IMR-90 (cell line): ENCODE measurements at places on chromosomes 16 and 17. TPM values are rescaled to one million over a fixed set of nuclear protein-coding genes. Genes with fewer than 3 reads are reported as not detected.

DNA sequence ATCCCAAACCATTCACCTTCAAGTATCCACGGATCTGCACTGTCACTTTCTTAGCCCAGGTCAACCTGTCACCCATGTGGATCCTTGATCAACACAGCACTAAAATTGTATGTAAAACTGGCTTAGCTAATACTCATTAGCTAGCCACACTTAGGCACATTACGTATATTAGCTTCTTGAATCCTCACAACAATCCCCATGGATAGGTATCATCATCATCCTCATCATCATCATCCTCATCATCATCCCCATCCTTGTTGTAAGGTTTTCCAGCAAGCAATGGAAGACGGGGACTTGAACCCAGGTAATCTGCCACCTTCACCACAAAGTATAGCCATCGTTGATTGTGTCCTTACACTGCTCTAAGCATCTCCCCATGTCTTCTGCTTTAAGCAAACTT lies 184.3 kb downstream of the XYLT1 start:
- H3K27me3 ChIP-seq = no peaks in the 10 kb centered on the region
- H3K4me1 ChIP-seq = no peaks in the 10 kb centered on the region
- H3K4me3 ChIP-seq = no peak overlapping the region
- no peak for DNase-seq

- H3K36me3 ChIP-seq = no peaks in the 10 kb centered on the region
- H3K27me3 ChIP-seq = no peaks in the 10 kb centered on the region
- H3K27ac ChIP-seq = no peak overlapping the region
- no peak overlapping the region for H3K4me3 ChIP-seq
- DNase-seq = no peak
Observed at GRCh38 chr16:23020084-23020483, 129.2 kb downstream of the USP31 start.

GRCh38 chr16:80148826-80149225 lies 392.0 kb upstream of the DYNLRB2 start:
- no peak for DNase-seq
- H3K36me3 ChIP-seq = no peaks in the 10 kb centered on the region
- H3K27ac ChIP-seq = no peak overlapping the region
- peaks cover 4% of the 10 kb centered on the region; the same call in 1 of the 2 replicates for H3K4me1 ChIP-seq
- H3K27me3 ChIP-seq = no peaks in the 10 kb centered on the region

GRCh38 chr17:79702034-79702433 lies 28.7 kb upstream of the ENPP7 start:
- no peaks in the 10 kb centered on the region for H3K36me3 ChIP-seq
- H3K27me3 ChIP-seq = peaks cover 9% of the 10 kb centered on the region; the same call in 1 of the 2 replicates
- DNase-seq = no peak
- H3K4me1 ChIP-seq = no peaks in the 10 kb centered on the region
- no peak overlapping the region for H3K4me3 ChIP-seq

DNA sequence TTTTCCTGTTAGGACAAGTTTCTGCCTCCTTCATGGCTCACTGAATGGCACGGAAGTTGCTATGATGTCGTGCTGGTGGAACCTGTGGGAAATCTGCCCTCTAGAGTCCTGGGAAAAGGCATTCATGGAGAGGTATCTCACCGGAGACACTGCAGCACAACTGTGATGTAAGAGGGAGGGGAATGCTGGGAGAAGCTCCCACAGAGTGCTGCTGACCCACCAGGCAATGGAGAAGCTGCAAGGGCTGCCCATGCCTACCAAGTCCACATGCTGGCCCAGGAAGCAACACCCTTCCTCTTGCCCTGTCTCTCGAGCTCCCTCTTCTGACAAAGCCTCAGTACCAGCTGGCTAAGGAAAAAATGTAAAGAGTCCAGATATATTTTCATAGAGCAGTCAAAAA lies 45.2 kb upstream of the SLC5A11 start:
- no peak overlapping the region for H3K4me3 ChIP-seq
- H3K36me3 ChIP-seq = peaks cover 63% of the 10 kb centered on the region
- H3K27me3 ChIP-seq = no peaks in the 10 kb centered on the region
- DNase-seq = peak; percentile 65
- peaks cover 4% of the 10 kb centered on the region; the same call in 1 of the 2 replicates for H3K4me1 ChIP-seq

DNA sequence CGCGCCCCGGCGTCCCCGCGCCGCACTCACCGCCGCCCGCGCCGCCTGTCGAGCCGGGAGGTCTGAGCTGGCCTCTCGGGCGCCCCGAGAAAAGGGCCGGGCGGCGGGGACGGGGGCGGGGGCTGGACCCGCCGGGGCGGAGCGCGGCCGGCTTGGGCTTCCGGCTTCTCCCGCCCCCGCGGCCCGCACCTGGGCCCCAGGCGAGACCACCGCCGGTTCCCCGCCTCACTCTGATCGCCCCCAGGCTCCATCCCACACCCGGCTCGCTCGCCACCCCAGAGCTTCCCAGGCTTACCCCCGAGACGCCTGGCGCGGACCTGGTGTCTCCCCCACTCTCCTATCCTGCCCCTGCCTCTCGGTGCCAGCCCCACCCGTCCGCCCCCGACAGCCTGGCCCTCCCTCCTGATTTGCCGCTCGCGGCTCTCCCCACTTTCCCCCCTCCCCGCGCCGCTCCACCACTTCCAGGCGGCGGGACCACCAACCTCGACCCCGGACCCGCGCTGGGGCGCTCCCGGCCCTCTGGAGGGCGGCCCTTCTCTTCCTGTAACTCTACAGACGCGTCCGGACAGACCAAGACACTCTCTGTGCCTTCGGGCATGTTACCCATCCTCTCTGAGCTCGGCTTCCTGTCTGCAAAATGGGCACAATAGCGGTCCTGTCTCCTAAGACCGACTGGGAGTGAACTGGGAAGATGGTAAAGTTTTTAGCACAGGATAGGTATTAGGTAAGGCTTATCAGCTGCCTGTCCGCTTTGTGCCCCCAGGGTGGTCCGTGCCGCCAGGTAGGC lies at the start of gene LITAF:
Gene LITAF, minus strand, starts transcription at position 64 of the 787 bp plus-strand sequence. CDS start 30,189 bp downstream, outside the sequence.
- peak; percentile 42 for DNase-seq
- peak within 1 kb of the TSS; percentile 95 for H3K27ac ChIP-seq
- H3K4me3 ChIP-seq = peak within 1 kb of the TSS; percentile 93
- no peaks in the 10 kb centered on the region; the same call in 1 of the 2 replicates for H3K36me3 ChIP-seq
- H3K4me1 ChIP-seq = peaks cover 16% of the 10 kb centered on the region
- no peaks in the 10 kb centered on the region for H3K27me3 ChIP-seq

- no peaks in the 10 kb centered on the region for H3K27me3 ChIP-seq
- H3K36me3 ChIP-seq = no peaks in the 10 kb centered on the region
- H3K27ac ChIP-seq = no peak overlapping the region
Observed at GRCh38 chr16:13573903-13574302, 346.1 kb upstream of the ERCC4 start.

DNA sequence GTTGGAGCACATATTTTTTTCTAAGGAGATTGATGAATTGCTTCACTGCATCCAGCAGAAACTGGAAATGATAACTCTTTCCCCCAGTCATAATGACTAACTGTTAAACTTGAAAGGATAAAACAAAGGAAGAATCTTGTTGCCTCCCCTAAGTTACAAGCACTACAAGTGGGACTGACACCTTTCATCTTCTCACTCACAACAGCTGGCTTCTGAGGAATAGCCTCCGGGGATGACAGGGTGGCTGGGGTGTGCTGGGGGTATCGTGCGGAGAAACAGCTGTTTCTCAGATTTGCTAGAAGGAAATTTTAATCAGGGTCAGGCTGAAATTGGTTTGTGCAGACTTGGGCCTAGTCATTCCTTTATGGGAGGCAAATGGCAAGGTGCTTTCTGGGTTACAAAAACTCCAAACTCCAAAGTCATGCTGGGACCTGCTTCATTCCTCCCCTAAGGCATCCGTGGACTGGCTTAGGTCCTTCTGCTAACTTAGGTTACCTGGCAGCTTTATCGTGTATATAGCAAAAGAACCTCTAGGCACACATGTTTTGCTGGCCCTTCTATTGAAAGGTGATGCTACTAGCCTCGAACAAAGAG lies 557.2 kb downstream of the TOX3 start:
- H3K4me1 ChIP-seq = no peaks in the 10 kb centered on the region
- DNase-seq = no peak
- H3K27ac ChIP-seq = no peak overlapping the region
- no peaks in the 10 kb centered on the region for H3K36me3 ChIP-seq
- peaks cover 2% of the 10 kb centered on the region; the same call in 1 of the 2 replicates for H3K27me3 ChIP-seq

DNA sequence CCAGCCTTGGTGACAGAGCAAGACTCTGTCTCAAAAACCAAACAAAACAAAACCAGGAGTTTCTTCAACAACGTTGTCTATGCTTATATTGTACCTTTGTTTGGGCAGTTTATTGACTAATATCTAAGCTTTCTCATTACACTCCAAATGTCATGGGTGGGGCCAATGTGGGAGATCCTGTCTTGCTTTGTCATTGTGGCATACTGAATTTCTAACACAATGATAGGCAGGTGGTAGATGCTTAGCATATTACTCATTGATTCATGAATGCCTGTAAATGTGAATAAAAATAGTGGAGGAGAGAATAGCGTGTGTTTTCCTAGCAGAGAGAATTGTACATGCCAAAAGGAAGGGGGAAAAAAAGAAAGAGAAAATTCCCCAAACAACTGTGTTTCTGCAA lies 802.5 kb upstream of the EEF2KMT start:
- no peak overlapping the region for H3K4me3 ChIP-seq
- H3K27me3 ChIP-seq = no peaks in the 10 kb centered on the region
- H3K36me3 ChIP-seq = no peaks in the 10 kb centered on the region
- DNase-seq = no peak

GRCh38 chr16:25596194-25596593 lies 95.6 kb upstream of the HS3ST4 start:
- no peak for DNase-seq
- H3K36me3 ChIP-seq = no peaks in the 10 kb centered on the region

DNA sequence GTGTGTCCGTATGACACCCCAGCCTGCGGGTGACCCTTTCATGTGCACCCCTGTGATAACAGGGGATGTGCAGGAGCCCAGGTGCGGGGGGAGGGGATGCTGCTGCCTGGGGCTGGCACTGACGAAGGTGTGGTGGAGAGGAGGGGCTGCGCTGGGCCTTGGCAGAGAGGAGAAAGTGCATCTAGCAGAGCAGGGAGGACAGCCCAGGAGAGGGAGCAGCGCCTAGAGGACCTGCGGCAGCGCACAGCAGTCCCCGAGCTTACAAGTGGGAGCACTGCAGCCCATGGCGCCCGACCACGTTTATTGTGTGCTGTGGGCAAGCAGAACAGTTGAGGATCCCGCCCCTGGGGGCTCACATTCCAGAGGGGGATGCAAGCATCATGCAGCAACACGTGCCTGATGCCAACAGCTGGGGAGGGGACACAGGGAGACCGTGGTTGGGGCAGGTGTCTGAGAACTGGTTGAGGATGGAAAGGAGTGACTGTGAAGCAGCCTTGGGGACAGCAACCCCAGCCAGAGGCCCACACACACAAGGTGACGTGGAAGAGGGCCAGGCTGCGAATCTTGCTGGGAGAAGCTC lies 10.9 kb upstream of the SLC7A5 start:
- no peak overlapping the region for H3K4me3 ChIP-seq
- no peak for DNase-seq
- H3K27me3 ChIP-seq = peaks cover 23% of the 10 kb centered on the region
- no peaks in the 10 kb centered on the region for H3K4me1 ChIP-seq

DNA sequence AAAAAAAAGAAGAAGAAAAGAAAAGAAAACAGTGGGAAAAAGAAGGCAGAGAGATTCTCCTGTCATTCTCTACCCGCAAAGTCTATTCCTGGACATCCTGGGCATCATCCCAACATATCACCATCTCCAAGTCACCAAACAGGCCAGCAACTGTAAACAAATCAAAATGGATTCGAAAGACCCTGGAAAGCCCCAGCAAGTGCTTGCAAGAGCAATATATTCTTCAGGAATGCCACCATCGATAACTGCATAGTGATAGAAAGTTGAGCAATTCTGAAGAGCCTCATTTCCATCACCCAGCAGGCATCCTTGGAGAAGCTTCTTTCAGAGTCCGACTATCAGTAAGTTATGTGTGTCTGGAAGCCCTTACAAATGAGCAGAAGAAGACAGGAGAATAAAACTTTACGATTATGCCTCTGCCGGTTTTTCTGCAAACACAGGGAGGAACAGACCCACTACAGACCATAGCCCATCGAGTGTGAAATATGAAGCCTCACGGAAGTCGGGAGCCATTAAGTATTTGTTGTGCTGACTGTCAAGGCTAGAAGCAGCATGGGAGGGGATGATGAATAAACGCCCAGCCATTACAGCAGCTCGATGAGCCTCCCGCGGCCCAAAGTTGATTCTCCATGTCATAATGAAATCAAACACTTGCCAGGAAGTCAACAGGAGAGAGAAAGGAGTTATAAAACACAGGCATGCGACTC lies 64.5 kb upstream of the SEC14L1 start:
- no peaks in the 10 kb centered on the region for H3K4me1 ChIP-seq
- no peak overlapping the region for H3K27ac ChIP-seq
- H3K27me3 ChIP-seq = peaks cover 38% of the 10 kb centered on the region

DNA sequence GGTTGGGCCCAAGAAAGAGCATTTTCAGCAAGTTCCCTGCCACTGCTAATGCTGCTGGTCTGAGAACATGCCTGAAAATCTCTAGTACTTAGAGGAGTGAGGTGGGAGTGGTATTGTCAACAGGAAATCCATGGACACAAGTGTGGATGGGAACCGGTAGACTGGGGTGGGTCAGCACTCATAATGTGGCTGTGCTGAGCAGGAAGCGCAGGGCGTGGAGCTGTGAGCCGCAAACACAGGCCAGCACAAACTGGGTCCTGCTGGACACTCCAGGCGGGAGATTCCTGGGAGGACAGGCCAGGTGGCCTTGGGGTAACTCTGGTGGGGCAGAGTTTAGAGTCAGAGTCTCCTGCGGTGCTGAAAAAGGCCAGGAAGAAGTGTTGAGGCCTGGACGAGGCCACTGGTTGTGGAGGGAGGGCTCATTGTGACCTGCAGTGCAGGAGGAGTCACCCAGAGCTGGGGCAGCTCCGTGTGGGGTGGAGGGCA lies 62.6 kb downstream of the BANP start:
- H3K36me3 ChIP-seq = peaks cover 13% of the 10 kb centered on the region
- H3K27ac ChIP-seq = peak overlapping the region; percentile 75
- DNase-seq = no peak
- no peak overlapping the region for H3K4me3 ChIP-seq
- H3K27me3 ChIP-seq = no peaks in the 10 kb centered on the region

- H3K27me3 ChIP-seq = peaks cover 43% of the 10 kb centered on the region
- peak within 1 kb of the TSS; percentile 65 for H3K4me3 ChIP-seq
- H3K36me3 ChIP-seq = peaks cover 9% of the 10 kb centered on the region; the same call in 1 of the 2 replicates
- DNase-seq = peak; percentile 99
Observed at GRCh38 chr17:79796763-79797491, at the start of gene CBX8. Gene CBX8, minus strand, starts transcription at chr17:79797077. Its CDS starts 79 bp downstream, at chr17:79796998.

SULT1A4 gene
- total RNA-seq = 0.28 and 1.1 TPM in 2 replicates

KRTAP9-4 gene
- total RNA-seq = not detected in 2 replicates

HAP1 gene
- under 0.01 TPM in 1 of 2 replicates, not detected in the other for total RNA-seq

DNAH9 gene
- not detected in 2 replicates for total RNA-seq

AIPL1 gene
- total RNA-seq = not detected in 2 replicates

AOC2 gene
- 0.28 and 0.36 TPM in 2 replicates for total RNA-seq

STX1B gene
- total RNA-seq = 3.9 TPM in 2 replicates

CHST4 gene
- total RNA-seq = under 0.01 TPM in 1 of 2 replicates, not detected in the other

PDE6G gene
- not detected in 2 replicates for total RNA-seq
